ENCODE measurements at places on chromosomes 5 and 9. TPM values are rescaled to one million over a fixed set of nuclear protein-coding genes. Genes with fewer than 3 reads are reported as not detected.

DNA sequence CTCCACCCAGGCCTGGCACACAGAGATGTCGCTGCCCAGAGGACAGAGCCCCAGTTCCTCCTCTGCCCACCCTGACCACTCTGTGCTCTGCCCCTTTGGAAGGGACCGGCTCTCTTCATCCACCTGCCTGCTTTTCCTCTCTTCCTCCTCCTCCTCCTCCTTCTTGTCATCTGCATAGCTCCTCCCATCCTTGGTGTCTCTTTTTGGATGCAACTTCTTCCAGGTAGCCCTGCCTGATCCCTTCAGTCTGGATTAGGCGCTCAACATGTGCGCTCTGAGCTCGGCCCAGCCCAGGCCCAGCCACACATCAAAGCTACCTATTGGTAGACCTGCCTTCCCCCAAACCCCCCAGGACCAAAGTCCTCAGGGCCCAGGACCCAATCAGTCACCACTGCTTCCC, 52.6 kb upstream of the RXRA start:
- ATAC-seq: no peak

Gene CDKN2A
- 7.7 TPM for total RNA-seq

Gene LCN10
- 1.3 TPM for total RNA-seq

Gene PCDHB15
- 0.44 TPM for total RNA-seq

GRCh38 chr9:110072597-110073355, 135.2 kb downstream of the C9orf152 start:
- no peak for ATAC-seq

DNA sequence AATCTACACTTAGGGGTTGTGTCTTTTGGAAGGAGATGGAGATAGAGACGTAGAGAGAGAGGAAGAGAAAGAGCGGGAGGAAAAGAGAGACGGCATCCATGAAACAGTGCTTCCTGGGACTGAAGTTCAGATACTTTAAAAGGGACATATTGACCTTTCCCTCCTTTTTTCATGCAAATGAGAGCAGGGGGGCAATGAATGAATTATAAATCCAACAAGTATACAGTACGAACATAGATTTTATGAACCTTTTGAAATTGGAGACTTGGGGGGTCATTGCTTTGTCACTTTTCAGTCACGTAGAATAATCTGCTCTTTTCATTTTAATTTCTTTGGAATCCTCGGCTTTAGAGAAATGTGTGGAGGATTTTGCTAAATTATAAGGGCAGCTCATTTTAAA, 364.2 kb downstream of the MAT2B start:
- ATAC-seq: no peak
